ENCODE measurements at places on chromosomes 7 and 10. TPM values are rescaled to one million over a fixed set of nuclear protein-coding genes. Genes with fewer than 3 reads are reported as not detected.
A peak's percentile ranks its signal among the peaks of the same experiment; 100 is the strongest.

Gene MCM10
- polyA plus RNA-seq, result 33.4 TPM

DNA sequence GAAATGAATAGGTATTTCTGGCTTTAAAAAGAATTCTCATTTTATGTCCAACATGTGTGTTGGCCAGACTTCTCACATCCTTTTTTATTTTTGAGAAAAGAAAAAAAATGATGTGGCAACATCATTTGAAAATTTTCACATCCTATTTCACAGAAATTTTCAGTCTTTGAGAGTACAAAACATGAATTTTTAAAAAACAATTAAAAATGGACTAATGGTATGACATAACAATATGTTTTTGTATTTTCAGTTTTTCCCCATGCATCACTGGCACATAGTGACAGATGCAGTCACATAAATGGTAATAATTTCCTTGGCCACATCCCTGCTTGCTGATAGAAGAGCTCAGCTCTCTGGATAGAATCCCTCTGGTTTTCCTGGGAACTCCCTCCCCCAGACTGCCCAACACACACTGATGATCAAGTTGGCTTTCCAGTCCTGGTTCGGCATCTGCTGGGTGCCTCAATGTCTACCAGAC lies 188.5 kb upstream of the AGR3 start:
- DNase-seq, result no peak

DNA sequence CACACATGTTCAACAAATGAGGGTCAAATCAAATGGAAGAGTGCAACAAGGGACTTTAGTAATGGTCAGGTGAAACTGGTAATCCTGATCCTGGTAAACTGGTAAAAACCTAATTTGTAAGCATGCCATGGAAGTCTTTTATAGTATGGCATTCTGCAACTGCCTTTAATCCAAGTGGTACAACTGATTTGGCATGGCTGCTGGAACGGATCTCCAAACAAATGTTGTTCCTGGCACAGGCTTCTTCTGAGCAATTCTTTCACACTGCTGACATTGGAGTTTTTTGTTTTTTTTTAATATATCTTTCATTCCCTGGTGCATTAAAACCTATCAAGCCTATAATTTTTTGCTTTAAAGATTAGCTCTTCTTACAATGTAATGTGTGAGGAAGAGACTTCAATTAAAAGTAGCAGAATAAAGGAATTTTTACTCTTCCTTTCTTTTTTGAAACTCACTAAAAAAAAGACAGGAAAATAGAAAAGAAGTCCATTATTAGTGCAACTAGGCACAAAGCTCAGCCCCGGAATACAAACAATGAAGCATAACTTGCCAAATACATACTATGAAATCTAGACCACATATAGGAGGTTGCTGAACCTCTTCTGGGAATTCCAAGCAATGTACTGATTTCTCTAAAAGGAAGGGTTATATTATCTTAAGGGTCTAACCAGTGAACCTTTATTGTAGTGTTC lies 79.3 kb upstream of the OIT3 start:
- no peak for DNase-seq

Gene TRIL
- 1.2 TPM for polyA plus RNA-seq

GRCh38 chr10:16966991-16967865 lies 150.0 kb upstream of the RSU1 start:
- DNase-seq, result no peak

Gene H2BK1
- polyA plus RNA-seq, result not detected

Gene DMBT1
- 0.05 TPM for polyA plus RNA-seq

DNA sequence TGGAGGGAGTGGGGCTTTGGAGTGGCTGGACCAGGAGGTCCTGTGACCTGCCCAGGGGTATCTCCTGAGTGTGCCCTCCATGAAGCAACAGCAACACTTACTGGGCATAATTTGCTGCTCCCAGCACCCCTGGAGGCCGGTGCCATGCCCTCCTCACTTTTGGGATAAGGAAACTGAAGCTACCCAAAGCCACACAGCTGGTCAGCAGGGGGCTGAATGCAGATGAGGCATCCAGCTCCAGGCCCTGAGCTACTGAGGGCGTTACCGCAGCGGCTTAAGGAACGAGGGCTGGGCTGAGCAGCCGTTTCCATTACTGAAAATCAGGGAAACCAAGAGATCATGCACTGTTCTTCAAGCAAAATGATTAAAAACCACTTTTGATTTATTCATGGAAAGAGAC lies 408.9 kb downstream of the GLRX3 start:
- DNase-seq, result no peak

GRCh38 chr10:99708428-99709012 lies 23.4 kb downstream of the COX15 start:
- no peak for DNase-seq

DNA sequence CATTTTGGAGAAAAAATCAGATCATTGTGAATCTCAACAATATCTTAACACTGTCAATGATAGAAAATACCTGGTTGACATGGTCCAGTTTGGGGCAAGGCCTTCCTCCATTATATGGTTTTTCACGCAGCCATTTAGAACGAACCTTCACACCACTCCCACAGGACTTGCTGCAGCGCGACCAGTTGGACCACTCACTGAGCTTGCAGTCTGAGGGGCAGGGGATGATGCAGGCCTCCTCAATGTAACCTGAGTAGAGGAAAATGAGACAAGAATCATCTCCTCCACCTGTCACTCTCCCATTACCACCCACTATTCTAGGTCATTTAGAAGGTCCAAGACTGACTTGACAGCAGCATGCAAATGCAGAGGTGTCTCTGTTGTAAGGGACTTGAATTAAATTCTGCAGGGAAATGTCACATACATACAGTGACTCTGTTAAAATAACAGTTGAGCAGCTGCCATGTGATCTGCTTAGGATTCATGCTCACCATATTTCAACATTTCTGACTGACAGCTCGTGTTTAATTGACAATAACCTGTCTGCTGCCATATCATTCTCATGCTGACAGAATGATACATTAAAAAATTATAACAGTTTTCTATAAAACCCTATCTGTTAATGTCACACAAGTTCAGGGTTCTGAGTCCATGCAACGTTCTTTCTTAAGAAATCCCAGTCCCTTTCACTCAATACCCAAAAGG lies 403.0 kb downstream of the THSD7A start:
- peak; percentile 24 for DNase-seq

GRCh38 chr10:91643700-91644099 lies 10.8 kb upstream of the PPP1R3C start:
- peak; percentile 66 for DNase-seq

- DNase-seq, result no peak
These were observed 204.6 kb downstream of the GRID1 start for GRCh38 chr10:86162036-86162435.

DNA sequence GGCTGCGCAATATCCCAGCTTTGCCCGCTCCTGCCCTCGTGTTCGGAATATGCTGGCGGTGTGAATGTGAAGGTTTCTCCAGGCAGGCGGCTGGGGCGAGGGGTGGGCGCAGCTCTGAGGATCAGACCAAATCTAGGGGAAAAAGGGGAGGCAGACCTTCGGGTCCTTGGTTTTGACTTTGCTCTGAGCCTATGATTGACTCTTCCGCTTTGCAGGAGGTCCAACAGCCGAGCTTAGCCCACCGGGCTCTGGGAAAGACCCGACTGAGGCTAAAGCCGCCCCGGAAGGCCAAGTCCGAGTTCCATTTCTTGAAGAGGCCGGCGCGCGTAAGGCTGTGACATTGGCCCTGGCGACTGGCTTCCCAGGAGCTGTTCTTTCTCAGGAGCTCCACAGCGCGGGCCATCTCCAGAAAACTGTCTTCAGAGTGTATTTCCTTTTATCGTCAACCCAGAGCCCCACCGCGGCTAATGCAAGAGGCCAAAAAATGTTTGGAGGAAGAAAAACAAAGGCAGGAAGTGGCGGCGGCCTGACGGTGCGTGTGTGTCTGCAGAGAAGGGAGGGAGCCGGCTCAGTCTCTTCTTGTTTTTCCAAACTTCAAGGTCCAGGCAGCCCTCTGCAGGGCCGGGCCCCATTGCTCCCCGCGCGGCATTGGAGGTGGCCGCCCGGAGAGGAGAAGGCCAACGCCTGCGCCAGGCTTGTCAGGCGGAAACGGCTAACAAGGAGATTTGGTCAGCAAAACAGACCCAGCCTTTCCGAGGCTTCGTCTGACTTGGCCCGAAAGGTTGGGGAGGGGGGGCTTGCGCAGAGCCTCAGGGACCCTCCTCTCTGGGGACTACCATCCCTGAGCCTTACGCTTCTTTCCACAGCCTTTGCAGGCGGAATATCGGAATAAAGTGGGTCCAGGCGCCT lies 3.6 kb upstream of the HOXA11 start:
- DNase-seq, result peak; percentile 72

Gene GPC2
- 9.8 TPM for polyA plus RNA-seq

Gene SPDYE9
- polyA plus RNA-seq, result 0.78 TPM
